ENCODE measurements at places on chromosomes 1 and 21. TPM values are rescaled to one million over a fixed set of nuclear protein-coding genes. Genes with fewer than 3 reads are reported as not detected.
A peak's percentile ranks its signal among the peaks of the same experiment; 100 is the strongest.

Gene PAX7
- 0.05 TPM for total RNA-seq

GRCh38 chr1:200951016-200951415, 56.3 kb downstream of the INAVA start:
- H3K27me3 ChIP-seq = no peaks in the 10 kb centered on the region
- H3K27ac ChIP-seq = no peak overlapping the region
- H3K4me3 ChIP-seq = no peak overlapping the region
- no peak for DNase-seq

DNA sequence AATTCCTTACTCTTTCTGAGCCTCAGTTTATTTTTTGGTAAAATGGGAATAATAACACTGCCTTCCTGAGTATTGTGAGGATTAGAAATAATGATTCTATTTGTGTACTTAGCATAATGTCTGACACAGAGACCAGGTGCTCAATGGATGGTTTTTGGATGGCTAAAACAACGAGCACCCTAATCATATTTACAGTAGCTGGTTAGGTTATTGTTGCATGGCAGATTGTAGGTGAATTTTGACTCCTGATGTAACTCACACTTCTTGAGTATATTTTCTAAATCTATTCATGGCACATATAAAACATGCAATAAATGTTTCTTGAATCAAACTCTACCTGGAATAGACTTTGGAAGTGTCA, 11.9 kb upstream of the DUSP10 start:
- no peaks in the 10 kb centered on the region for H3K27me3 ChIP-seq
- H3K36me3 ChIP-seq = no peaks in the 10 kb centered on the region
- DNase-seq = no peak
- no peak overlapping the region for H3K27ac ChIP-seq

DNA sequence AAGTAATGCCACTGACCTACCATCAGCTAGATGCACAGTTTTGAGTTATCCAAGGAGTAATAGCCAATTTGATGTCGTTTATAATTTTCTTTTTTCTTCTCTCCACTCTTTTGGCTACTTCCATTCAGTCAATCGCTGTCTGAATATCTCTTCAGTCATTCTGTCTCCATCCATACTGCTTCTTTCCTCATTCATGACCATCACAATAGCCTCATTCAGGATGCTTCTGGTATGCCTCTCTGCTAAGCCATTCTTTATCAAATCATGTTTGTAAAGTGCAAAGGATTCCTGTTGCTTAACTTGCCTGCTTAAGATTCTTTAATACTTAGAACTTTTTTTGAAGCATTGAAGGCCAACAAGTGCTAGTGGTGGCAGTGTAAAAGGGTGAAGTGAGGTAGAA, 20.2 kb downstream of the TYW3 start:
- H3K27me3 ChIP-seq = no peaks in the 10 kb centered on the region
- H3K27ac ChIP-seq = no peak overlapping the region
- H3K4me3 ChIP-seq = no peak overlapping the region
- no peak for DNase-seq

Gene CHIA
- 0.05 TPM for total RNA-seq

DNA sequence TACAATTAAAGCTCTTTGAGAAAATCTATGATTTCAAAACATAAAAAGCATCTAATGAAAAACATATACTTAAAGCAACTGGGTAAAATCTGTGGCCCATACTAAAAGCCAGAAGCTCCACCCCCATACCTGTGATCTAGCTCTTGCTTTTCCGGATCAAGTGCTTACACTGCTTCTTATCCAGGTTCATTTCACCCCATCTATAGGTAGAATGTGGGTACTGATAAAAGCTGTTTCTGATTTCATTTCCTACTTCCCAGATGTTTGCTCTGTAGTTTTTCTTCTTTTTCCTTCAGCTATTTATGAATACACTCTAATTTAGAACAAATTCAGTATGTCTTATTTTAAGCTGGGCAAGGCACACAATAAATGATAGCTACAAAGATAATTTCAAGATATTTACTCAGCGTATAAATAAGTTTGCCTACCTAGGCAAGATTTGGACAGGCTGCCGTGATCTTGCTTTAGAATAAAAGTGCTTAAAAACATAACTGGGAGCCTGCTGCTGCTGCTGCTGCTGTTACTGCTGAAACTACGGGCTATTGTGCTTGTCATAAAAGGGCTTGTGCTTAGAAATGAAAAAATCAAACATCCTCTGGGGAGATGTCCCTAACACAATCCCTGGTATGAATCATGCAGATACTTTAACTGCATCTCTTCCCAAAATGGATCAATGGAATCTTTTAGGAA, 2.1 kb downstream of the SIPA1L2 start:
- H3K27me3 ChIP-seq = peaks cover 20% of the 10 kb centered on the region
- peaks cover 14% of the 10 kb centered on the region for H3K4me1 ChIP-seq
- DNase-seq = no peak
- H3K27ac ChIP-seq = no peak overlapping the region
- H3K36me3 ChIP-seq = no peaks in the 10 kb centered on the region

Gene ADORA1
- total RNA-seq = 0.28 TPM

DNA sequence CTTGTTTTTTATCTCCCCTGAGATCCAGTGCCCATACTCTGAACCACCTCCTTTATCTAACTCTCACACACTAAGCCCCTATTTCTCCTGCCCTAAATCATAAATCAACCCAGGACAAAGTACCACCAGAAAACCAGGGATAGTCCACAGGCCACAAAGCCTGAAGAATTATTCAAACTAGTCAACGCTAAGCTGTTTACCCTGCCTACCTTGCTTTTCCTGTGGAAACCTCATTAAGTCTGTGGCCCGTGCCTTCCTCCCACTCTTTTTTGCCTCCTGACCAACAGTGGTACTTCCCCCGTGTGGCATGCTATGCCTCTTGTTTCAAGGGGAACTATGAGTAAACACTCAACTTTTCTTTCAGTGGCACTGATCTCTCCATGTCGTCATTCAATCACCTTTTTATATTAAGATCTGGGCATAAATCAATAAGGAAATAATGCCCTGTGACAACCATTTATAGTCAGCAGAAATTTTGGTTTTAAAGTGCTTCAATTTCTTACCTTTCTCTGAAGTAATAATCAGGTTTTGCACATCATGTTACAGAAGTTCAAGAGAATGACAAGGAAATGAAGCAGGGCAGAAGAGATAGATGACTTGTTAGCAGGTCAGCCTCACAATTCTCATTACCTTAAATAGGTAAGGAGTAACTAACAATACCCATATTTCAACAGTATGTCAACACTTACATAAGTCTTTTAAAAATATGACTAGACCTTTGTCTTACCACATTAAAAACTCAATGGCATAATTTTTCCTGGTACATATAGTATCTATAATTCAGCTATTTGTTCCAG, 32.1 kb downstream of the EYA3 start:
- H3K4me1 ChIP-seq = no peaks in the 10 kb centered on the region
- DNase-seq = peak; percentile 1
- H3K4me3 ChIP-seq = no peak overlapping the region
- H3K27ac ChIP-seq = no peak overlapping the region

Gene ZYG11A
- total RNA-seq = 0.90 TPM

All from thymus (tissue), 14 donors.